Activated CD8-positive, alpha-beta memory T cell treated with anti-CD3 and anti-CD28 coated beads, Interleukin-2, amount 10 ng/mL, durations not matched to agents 7 days and 5 days (primary cell): ENCODE measurements at places on chromosomes 1 and 21.
A peak's percentile ranks its signal among the peaks of the same experiment; 100 is the strongest.

- peak; percentile 85 for DNase-seq
These were observed 9.8 kb upstream of the PHACTR4 start for GRCh38 chr1:28359592-28360239.

DNA sequence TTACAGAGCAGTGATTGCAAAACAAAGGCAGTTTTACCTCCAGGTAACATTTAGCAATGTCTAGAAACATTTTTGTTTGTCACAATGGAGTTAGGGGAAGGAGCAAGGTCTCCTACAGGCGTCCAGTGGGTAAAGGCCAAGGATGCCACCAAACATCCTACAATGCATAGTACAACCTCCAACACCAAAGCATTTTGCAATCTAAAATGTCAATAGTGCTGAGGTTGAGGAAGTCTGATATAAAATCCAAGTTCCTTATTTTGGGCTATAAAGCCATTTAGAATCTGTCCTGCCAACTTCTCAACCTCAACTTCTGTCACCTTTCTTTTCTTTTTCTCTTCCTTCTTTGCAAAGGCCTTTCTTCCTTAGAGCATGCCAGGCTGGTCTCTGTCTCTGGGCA lies 111.2 kb downstream of the FASLG start:
- DNase-seq: no peak

GRCh38 chr1:92277105-92277723 lies 21.6 kb downstream of the GLMN start:
- no peak for DNase-seq

GRCh38 chr1:160675641-160676410 lies 29.0 kb upstream of the SLAMF1 start:
- DNase-seq: peak; percentile 90

- no peak for DNase-seq
These were observed 27.2 kb downstream of the NUAK2 start for GRCh38 chr1:205294175-205294917.

DNA sequence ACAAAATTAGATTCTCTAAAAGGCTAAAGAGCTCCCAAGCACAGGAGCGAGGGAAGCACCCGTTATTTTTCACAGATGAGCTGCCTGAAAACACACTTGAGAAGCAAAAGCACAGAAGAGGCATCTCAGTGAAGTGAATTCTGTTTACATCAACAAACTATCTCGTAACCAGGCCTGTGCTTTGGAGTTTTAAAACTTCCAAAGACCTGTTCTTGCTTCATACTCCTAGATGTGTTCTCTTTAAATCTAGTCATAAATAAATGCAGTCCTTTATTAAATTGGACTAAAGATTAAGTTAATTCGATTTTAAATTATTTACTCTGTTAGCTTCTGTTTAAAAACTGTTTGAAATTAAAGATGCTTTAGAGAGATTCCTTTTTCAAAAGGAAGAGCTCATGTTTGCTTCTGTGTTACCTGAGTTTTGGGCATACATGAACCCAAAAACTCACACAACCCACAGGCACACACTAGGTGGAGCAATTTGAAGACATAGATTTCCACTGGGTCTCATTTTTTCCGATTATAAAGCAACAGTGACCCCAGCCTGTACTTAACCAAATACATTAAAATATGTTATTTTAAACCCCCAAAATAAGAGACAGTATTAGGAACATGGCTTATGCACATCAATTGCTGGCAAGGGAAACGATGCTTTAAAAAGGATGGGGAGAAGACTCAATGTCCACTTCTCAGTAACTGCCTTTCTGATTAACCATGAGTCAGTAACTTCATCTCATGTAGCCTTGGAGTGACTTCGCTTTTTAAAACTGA lies 648.2 kb downstream of the SMYD3 start:
- no peak for DNase-seq

DNA sequence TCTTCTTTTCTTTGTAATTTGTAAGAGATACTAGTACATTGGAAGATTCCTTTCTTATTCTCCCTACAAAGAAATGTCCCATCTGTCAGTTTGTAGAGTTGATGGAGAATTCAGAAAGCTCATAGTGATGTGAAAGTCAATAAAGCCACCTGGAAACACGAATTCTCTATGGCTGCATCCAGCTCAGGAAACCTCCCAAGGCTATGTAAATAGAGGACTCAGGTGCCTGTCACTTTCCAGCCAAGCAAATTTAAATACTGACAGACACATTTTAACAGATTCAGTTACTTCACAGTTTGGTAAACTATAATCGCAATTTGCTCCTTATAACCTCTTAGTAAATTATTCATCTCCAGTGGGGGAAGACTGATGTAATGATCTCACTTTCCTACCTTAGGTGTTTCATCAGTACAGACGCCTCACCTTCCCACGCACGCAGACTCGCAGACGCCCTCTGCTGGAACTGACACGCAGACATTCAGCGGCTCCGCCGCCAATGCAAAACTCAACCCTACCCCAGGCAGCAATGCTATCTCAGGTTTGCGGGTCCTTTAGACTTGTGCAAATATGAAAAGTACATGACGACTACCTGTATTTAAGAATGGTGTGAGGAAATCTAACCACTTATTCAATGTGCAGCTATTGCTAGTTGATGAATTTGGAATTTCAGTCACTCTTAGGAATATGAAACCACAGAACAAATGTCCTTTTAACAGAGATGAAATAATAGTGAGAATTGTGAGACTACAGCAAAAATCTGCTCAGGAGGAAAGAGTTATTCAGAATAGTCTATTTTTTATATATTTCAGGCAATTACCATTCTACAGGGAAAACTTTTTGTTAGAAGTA lies 60.6 kb downstream of the PTPRC start:
- DNase-seq: peak; percentile 79

- no peak for DNase-seq
These were observed 50.9 kb upstream of the CDC42BPA start for GRCh38 chr1:227369102-227369760.

DNA sequence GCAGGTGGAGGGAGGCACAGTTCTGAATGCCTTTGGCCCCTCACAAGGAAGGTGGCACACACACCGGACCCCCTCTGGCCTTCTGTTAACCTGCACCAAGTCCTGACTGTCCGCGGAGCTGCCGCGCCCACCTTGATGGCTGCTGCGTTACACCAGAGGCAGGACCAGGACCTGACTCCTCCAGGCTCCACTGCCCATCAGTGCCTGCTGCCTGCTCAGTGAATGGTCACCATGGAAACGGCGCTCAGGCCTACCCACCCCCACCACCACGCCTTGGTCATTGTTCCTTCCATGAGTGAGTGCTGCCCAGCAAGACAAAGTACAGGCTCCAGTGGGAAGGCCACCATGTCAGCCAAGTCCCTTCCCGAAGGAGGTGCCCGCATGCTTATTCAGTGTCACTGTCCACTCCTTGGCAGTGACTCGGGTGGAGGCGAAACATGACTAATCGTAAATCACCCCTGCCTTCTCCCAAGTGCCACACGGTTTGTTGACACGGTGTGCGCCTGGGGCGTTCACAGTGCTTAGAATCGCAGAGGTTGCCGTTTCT lies 57.3 kb downstream of the SLC37A1 start:
- peak; percentile 33 for DNase-seq

DNA sequence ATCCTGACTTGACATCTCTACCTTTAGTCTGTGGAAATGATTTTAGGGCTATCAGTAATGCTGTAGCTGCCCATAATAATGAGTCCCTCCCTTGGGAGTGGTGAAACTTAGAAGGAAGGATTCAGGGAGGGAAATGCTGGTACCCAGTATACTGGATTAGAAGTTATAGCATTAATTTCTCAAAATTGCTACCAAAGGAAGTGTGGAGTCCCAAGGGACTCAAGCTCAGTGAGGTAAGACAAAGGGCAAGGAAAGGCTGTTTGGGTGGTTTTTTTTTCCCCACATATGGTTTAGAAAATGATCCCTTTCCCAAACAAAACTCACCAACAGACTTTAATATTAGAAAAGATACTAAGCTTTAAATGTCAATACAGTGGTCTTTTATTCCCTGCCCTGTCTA lies 99.9 kb downstream of the CD247 start:
- DNase-seq: no peak

- DNase-seq: no peak
These were observed 5.3 kb downstream of the DSCAM start for GRCh38 chr21:40841524-40842196.

- peak; percentile 84 for DNase-seq
These were observed 612 bp downstream of the PSMA5 start for GRCh38 chr1:109425391-109426280.

DNA sequence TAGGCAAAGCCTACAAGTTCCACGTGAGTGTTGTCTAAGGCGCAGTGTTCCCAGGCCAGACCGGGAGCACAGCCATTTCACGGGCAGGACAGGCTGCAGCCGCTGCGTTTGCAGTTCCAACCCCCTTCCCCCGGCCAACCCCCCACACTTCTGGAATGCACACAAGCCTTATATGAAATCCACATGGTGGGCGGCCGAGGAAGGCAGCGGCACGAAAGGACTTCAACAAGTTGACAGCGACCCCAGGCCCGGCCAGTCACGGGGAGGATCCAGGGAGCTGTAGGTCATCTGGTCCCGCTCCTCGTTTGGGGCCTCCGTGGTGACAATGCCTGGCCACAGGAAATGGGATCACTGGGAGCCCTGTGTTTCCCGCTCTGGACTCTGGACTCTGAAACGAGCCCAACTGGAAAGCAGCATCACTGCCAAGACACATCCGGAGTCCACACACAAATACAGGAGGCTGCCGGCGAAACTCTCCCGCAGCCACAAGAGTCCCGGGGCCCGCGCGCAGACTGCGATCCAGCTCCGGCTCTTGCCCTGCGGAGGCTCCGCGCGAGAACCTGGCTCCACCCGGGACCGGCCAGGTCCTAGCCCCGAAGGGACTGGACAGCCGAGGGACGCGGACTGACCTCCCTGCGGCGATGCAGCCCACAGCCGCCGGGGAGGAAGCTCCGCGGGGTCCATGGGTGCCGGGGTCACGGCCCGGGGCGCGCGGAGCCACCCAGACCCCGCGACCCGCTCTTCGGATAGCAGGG lies 794 bp downstream of the NID1 start:
- DNase-seq: peak; percentile 48

DNA sequence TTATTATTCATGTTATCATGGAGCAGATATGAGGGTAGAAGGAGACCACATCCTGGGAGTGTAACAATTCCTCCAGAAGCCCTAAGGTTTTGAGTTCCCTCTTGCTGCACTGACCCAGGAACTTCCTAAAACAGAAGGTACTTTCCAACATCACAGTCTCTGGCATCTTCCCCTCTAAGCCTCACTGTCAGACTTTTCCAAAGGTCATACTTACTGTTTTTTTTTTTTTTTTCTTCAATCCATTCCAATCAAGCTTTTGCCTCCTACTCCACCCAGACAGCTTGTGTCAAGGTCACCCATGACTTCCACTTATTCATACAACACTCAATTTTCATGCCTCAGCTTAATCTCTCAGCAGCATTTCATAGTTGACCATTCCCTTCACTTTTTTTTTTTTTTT lies 18.4 kb upstream of the UQCRHL start:
- no peak for DNase-seq

- DNase-seq: no peak
These were observed 846 bp downstream of the NSUN4 start for GRCh38 chr1:46341222-46342083.

GRCh38 chr1:237324226-237324625 lies 282.2 kb downstream of the RYR2 start:
- DNase-seq: no peak

- no peak for DNase-seq
These were observed 179.3 kb downstream of the CACNA1E start for GRCh38 chr1:181662606-181663005.

- DNase-seq: no peak
These were observed 3.4 kb downstream of the GBP5 start for GRCh38 chr1:89269277-89269676.

DNA sequence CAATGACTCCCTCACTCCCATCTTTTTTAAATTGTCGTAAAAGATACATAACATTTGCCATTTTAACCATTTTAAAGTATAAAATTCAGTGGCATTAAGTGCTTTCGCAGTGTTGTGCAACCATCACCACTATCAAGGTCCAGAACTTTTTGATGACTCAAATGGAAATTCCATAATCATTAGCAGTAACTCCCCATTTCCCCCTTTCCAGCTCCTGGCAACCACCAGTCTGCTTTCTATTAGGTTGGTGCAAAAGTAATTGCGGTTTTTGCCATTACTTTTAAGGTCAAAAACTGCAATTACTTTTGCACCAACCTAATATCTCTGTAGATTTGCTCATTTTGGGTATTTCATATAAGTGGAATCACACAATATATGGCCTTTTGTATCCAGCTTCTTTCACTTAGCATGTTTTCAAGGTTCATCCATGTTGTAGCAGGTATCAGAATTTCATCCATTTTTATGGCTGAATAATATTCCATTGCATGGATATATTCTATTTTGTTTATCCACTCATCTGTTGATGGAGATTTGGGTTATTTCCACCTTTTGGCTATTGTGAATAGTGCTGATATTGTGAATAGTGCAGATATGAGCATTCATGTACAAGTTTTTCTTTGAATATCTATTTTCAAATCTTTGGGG lies 159.7 kb downstream of the HIVEP3 start:
- no peak for DNase-seq

- peak; percentile 48 for DNase-seq
These were observed 47.1 kb upstream of the ATP1A1 start for GRCh38 chr1:116325922-116326321.

DNA sequence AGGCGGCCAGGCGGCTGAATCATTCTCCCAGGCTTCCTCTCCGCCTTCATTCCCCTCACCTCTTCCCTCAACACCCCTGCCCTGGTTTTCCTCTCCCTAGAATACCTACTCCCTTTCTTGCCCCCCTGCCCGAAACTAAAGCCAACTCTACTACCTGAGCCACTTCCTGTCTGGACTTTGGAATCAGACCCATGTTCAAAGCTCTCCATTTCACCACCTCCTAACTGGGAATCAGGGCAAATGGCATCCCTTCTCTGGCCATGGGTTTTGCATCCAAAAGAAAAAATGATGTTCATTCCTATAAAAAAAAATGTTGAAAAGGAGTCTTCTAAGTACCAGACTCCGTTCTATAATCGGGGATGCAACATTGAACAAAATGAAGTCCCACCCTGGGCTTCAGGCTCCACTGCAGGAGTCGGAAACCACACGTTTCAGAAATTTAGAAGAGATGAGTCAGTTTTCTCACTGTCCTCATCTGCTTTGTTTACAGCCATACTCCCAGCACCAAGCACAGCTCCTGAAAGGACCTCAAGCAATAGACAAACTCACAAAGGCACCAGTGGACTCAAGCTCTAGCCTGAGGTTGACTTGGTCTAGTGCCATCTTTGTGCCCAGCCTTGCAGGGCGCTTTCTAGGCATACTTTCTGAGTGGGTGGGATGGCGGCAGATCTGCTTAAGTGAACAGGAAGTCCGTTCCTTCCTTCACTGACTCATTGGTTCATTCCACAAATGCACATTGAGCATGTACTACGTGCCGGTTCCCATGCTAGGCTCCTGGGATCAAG lies 176.2 kb downstream of the IGSF21 start:
- DNase-seq: no peak

GRCh38 chr1:153032677-153033308 lies 1.8 kb downstream of the SPRR1B start:
- no peak for DNase-seq

- no peak for DNase-seq
These were observed 65.8 kb upstream of the VAMP3 start for GRCh38 chr1:7705048-7705907.
